ENCODE measurements at places on chromosomes 16 and 17.

- DNase-seq = no peak
These were observed 198.4 kb upstream of the SOX9 start for GRCh38 chr17:71922439-71922838.

DNA sequence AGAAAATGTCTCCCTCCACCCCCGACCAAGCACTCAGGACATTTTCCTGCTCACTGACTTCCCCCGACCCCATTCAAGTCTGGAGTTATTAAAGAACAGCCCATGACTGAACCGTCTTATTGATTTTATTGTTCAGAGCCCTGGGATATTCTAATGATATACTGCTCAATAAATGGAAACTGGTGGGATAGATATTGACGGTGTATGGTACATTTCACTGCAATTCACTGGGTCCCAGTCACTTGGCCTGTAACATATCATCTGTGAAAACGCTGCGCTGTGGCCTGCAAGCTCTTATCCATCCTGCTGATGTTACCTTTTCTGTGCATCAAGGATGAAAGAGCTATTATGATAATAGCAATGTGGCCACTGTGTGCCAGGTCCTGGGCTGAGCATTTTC lies 258.2 kb downstream of the XYLT1 start:
- DNase-seq = no peak

- DNase-seq = no peak
These were observed 6.0 kb downstream of the RHOT1 start for GRCh38 chr17:32148351-32148750.

- DNase-seq = no peak
These were observed 154.0 kb upstream of the MAF start for GRCh38 chr16:79754501-79754900.

DNA sequence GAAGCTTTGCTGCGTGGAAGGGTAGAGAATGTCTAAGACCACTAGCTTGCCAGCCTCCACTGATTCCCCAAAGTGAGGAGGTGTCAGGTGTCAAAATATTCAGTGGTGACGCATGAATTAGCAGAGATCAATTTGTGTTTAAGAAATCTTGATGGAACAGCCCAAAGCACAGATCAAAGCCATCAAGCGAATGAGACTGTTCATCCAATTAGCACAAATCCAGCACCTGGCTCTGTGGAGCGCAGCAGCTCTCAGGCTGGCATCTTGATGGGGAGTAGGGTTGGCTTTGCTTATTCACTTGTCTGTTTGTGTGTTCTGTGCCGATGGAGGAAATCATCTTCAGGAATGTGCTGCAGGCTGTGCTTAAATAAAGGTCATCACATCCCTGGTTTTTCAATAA lies 456.8 kb upstream of the CCL2 start:
- DNase-seq = no peak

- DNase-seq = no peak
These were observed 10.0 kb downstream of the STX4 start for GRCh38 chr16:31043352-31043751.

- no peak for DNase-seq
These were observed 47.1 kb downstream of the WSB1 start for GRCh38 chr17:27341041-27341471.

- DNase-seq = no peak
These were observed 29.5 kb upstream of the CRISPLD2 start for GRCh38 chr16:84790301-84790700.

GRCh38 chr17:54968988-54969332 lies 395 bp downstream of the STXBP4 start:
- peak; percentile 69 for DNase-seq

DNA sequence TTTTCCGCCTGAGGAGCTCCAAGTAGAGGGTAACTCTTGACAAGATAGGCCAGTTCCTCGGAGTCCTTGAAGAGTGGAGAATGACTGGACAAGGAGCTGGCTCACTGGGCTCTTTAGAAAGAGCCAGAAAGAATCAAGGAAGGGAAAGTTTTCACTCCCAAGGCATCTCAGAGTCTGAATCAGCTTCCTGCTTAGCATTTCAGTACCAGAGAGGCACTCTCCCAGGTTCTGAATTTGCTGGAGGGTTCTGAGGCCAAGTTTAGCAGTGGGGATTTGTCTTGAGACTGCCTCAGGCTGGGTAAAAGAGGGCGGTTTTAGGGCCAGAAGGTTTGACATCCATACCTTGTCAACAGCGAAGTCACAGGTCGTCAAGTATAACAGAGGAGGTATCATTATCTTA lies 25.5 kb downstream of the GP2 start:
- DNase-seq = no peak
